Non-pigmented ciliary epithelial cell (primary cell): ENCODE measurements at places on chromosomes 7 and 10.

DNA sequence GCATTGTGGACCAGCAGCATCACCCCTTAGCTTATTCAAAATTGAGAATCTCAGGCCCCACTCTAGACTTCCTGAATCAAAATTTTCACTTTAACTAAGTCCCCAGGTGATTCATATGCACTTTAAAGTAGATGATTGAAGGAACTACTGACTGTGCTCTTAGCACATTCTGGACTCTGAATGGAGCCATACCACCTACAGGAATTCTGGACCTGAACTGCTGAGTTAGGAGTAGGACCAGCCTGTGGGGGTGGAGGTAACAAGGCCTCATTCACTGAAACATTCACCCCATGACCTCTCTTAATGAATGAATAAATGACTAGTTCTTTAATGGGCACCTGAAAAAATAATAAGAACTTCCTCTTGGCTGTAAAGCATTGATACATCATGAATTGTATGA, 7.3 kb downstream of the PDK4 start:
- DNase-seq = no peak

- DNase-seq = no peak
Observed at GRCh38 chr10:73131301-73131700, 21.0 kb downstream of the NUDT13 start.

GRCh38 chr7:17493446-17493845, 195.0 kb downstream of the AHR start:
- DNase-seq = no peak

GRCh38 chr7:29485339-29486190, 78.1 kb upstream of the PRR15 start:
- DNase-seq = no peak

DNA sequence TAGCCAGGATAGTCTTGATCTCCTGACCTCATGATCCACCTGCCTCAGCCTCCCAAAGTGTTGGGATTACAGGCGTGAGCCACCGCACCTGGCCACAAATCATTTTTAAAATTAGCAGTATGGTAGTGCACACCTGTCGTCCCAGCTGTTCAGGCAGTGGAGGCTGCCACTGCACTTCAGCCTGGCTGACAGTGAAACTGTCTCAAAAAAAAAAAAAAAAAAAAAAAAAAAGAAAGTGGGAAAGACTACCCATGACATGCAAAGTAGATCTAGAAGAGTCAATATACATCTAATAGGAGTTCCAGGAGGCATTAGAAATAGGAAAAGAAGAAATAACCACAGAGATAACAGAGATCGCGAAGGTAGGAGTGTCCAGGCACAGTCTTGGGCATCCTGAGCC, 3.2 kb downstream of the CSGALNACT2 start:
- no peak for DNase-seq

- DNase-seq = no peak
Observed at GRCh38 chr10:59857921-59858320, 48.4 kb downstream of the CCDC6 start.

DNA sequence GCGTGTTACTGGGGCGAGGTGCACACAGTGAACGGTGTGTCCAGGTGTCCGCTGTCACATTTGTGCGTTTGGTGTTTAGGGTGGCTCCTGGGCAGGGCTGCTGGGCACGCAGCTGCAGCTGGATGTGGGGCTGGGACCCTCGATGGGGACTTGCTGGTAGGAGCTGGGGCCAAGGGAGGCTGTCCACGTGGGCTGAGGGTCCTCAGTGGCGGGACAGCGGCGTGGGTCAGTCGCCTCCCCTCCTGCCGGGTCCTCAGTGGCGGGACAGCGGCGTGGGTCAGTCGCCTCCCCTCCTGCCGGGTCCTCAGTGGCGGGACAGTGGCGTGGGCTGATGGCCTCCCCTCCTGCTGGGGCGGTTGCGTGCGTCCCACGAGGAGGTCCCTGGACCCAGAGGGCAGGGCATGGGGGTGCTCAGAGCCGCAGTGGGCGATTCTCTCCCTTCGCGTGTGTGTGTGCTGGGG, 68.5 kb downstream of the INPP5A start:
- DNase-seq = no peak

DNA sequence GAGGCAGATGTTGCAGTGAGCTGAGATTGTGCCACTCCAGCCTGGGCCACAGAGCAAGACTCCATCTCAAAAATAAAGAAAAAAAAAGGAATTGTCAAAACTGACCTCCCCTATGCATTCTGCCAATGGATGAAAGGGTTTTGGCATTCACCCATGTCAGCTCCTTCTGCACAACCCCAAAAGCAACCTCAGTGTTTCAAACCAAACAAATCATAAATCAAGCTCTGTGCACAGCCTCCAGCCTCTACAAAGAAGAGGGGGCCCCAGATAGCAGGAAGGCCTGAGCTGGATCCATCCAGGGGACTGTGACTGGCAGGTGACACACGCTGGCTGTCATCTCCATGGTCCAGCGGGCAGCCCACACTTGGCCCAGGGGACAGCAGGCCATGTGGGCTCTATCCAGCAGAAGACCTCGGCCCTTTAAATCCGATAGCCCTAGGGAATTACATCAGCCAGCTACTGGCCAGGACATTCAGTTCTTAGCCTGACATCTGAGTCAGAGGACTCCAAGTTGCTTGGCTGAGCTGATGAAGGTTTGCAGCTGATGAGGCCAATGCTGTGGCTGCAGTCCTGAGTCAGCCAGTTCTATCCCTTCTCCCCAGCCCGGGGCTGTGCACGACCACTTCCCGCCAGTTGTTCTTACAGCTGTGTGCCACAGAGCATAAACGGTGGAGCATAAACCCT, 52.0 kb upstream of the FIGNL1 start:
- DNase-seq = peak; percentile 92

GRCh38 chr7:155811895-155812761, at the start of gene SHH:
Gene SHH (minus strand): TSS chr7:155812463. CDS start chr7:155812122, 341 bp downstream.
- DNase-seq = no peak

- DNase-seq = no peak
Observed at GRCh38 chr10:104350127-104350635, 3.5 kb upstream of the CFAP58 start.

DNA sequence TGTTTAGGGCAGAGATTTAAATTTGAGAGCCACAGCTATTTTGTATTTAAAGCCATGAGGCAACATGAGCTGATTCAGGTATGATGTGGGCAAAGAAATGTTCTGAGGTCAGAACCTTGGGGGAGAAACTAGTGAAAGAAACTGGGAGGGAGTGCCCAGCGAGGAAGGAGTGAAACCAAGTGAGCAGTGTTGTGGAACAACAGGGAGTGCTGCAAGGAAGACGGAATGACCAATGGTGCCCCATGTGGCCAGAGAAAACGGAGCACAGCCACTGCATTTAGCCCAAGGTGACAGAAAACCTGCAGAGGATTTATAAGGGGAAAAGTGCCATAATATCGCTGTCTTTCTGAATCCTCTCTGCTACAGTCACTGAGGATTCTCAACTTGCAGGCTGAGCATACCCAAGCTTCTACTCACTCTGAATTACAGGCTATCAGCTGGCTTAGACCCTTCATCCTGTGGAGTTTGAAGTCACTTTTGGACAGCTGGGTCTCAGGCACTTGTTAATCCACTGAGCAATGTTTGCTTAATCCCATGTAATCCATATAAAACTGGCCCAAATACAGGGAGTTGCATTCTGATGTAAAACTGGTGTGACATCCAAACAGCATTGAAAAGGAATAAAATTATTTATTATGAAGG, 777.3 kb downstream of the CCSER2 start:
- no peak for DNase-seq

- no peak for DNase-seq
Observed at GRCh38 chr10:122738031-122738430, 38.4 kb upstream of the C10orf120 start.

DNA sequence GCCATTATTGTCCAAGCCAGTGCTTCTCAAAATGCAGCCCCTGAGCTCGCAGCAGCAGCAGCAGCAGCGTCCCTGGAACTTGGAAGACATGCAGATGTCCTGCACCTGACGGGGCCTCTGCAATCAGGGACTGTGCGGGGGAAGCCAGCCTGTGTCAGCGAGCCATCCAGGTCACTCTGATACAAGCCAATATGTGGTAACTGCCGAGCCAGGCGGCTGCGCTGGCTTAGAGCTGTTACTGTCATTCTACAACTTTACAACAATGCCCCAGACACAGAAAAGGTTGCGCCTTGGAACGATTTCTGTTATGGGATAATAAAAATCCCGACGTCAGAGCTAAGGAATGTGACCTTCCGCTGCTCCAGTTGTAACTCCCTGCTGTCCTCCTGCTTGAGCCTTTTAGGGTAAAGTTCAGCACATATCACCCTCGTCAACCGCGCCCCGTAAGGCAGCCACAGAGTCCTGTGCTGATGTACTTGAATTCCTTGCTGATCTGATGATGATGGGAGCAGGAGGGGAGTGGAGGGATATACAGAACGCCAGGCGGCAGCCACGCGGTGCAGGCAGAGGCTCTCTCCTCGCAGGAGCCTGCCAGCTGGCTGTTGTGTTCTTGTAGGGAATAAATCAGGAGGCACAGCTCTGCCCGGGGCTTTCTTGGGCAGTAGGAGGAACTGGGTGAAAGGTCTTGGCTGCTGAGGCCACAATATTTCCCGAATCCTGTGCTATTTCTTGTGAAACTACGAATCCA, 20.0 kb upstream of the CRYGN start:
- peak; percentile 40 for DNase-seq

DNA sequence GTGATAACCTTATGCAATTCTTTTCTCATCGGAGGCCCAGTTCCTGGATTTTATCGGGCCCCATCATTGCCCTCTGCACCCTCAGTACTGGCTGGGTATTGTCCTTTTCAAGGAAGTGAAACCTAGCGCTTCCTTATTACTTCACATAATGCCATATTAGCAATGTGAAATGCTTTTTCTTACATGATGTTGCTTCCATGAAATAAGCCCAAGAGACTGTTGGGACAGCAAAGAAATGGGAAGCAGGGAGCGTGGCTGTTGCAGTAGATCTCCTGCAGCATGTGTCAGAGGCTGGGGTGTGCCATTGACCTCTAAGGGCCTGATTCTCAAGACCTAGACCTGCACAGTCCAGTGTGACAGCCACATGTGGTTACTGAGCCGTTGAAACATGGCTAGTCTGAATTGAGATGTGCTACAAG, 8.1 kb downstream of the CHN2 start:
- DNase-seq = no peak

DNA sequence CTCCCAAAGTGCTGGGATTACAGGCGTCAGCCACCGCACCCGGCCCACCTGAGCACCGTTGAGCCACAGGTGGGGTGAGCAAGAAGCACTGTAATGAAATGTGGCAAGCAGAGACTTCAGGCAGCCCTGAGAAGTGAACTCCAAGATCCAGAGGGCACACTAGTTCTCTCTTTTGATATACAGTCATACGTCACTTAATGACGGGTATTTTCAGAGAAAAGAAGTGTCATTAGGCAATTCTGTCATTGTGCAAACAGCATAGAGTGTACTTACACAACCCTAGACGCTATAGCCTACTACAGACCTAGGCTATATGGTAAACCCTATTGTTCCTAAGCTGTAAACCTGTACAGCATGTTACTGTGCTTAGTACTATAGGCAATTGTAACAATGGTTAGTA, 7.9 kb downstream of the PANK1 start:
- no peak for DNase-seq

DNA sequence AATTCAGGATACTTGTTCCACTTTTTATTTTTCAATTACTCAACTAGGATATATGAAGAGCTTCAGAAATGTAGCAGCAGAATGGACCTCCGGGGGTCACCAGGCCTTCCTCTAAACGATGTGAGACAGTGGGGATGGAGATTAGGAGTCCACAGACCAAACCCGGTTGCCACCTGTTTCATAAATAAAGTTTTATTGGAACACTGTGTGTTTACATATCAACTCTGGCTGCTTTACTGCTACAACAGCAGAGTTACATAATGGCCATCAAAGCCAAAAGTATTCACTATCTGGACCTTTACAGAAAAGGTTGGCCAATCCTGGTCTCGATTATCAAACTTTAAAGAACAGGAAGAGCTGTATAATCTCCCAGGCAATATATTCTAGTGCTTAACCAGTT, 30.8 kb downstream of the RAPGEF5 start:
- no peak for DNase-seq

DNA sequence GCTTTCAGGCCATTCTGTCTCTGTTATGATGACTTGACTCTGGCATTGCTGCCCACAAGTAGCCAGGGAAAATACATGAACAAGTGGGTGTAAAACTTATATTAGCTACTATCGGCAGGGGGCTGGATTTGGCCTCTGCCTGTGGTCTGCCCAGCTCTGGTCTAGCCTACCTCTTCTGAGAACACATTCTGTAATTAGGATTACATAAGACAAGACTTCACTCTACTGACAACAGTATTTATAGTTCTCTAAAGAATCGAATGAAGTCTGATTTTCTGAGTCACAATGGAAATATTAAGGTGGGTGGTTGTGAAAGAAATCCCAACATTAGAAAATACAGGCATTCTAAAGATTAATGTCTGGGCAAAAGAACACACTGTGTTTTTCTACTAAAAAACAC, 55.5 kb downstream of the DLD start:
- no peak for DNase-seq

DNA sequence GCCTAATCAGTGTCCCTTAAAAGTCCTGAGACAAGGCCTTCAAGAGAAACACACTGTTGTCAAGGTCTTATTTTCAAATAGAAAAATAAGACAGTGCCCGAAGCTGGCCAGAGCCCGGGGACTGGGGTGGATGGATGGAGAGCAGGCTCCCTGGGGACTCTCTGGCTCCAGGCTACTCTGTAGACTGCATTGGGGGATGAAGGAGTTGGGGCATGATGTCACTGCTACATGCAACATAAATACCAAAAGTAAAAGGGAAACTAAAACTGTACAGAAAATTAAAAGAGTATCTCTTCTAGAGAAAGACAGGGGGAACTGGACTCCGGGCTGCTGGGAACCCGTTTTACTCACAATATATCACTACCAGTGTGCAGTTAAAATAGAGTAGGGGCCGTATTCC, 629.8 kb downstream of the KCNMA1 start:
- DNase-seq = no peak

DNA sequence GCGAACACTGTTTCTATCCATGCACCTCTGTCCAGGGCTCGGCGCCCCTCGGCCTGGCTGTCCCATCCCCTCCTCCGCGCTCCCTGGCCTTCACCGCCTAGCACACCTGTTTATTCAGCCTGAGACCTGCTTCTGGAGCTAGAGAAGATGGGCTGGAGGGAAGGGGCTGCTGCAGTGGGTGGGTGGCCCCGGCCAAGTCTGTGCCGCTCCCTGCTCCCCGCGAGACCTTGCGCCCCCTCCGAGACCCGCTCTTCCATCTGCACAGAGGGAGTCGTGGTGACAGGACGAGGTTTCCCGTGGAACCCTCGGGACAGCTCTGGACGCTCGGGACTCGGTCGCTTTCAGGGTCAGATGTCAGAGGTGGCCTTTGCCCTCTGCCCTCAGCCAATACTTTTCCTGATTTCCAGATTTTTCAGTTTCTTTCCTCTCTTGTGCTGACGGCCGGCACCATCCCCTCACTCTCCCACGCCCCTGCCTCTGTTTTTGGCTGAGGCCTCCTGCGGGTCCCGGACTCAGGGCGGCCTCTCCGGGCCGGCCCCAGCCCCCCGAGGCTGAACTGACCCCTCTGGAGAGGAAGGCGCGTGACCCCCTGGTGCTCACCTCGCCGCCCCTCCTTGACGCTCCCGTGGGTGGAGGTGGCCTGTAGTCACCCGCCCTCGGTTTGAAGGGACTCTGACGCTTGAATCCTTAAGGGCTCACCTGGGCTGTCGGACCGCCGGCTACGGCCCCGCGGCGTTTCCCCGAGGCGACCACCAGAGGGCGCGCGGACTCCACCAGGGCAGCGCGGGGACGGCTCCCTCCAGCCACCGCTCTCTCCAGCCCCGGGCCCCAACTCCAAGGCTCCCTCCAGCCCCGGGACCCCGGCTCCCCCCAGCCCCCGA, 15.6 kb downstream of the SHH start:
- no peak for DNase-seq
